ENCODE measurements at places on chromosomes 12 and 14.

- DNase-seq = no peak
Observed at GRCh38 chr12:93198086-93198485, 179.6 kb upstream of the NUDT4 start.

GRCh38 chr12:27271206-27271605, 27.1 kb downstream of the STK38L start:
- DNase-seq = no peak

DNA sequence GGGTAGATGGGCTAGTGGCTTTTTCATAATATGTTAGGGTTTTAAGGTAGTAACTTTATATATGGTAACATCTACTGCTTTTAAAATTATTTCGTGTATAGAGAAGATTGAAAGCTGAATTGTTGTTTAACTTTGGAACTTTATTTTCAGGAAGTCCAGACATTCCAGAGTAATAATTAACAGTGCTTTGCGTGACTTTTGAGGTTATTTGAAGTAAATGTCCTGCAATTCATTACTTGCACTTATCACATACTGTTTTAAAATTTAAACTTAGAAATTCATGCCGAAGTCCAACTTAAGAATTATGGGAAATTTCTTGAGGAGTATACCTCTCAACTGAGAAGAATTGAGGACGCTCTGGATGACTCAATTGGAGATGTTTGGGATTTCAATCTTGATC, 3.3 kb downstream of the WASHC4 start:
- no peak for DNase-seq

- DNase-seq = no peak
Observed at GRCh38 chr12:28308891-28309290, 118.6 kb downstream of the CCDC91 start.

- no peak for DNase-seq
Observed at GRCh38 chr14:49636866-49637265, 1.8 kb upstream of the DNAAF2 start.

DNA sequence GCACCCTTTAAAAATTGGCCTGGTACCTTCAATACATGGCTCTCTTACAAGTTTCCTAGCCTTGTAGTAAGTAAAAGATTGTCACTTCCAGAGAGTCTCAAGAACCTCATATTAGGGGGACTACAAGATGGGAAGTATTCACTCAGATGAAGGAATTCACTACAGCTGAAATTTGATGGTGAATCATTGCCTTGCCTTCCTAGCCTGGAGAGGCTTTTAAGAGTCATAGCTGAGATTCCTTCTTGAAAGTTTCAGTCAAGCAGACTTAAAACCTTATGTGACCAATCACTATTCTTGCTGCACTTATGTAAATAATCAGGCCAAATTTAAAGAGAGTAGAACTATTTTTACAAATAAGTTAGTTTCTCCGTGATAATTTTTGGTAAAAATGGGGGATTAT, 451.6 kb downstream of the TRHDE start:
- no peak for DNase-seq

DNA sequence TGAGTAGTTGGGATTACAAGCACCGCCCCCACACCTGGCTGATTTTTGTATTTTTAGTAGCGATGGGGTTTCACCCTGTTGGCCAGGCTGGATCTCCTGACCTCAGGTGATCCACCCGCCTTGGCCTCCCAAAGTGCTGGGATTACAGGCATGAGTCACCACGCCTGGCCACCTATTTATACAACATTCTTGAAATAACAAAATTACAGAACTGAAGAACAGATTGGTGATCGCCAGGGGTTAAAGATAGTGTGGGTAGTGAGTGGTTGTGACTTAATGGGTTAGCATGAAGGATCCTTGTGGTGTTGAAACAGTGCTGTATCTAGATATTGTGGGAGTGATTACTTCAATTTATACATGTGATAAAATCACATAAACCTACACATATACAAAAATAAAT, 7.4 kb downstream of the GLIPR1L1 start:
- DNase-seq = no peak

DNA sequence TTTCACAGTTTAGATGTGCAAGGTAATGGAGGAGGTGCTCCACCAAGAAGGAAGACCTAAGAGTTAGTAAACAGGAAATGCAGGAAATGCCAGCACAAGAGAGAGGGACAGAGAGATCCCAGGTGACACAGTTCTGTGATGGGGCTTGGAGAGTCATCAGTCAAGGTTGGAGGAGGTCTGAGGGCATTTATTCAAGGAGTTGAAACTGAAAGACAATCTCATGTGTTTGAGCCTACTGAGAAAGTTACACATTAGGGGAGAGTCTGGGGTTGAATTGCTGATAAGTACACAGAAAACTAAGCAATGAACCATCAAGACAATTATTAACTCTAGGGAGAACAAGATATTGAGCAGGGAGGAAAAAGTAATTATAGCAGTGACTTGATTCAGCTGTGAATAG, 138.5 kb downstream of the ANO6 start:
- DNase-seq = no peak

DNA sequence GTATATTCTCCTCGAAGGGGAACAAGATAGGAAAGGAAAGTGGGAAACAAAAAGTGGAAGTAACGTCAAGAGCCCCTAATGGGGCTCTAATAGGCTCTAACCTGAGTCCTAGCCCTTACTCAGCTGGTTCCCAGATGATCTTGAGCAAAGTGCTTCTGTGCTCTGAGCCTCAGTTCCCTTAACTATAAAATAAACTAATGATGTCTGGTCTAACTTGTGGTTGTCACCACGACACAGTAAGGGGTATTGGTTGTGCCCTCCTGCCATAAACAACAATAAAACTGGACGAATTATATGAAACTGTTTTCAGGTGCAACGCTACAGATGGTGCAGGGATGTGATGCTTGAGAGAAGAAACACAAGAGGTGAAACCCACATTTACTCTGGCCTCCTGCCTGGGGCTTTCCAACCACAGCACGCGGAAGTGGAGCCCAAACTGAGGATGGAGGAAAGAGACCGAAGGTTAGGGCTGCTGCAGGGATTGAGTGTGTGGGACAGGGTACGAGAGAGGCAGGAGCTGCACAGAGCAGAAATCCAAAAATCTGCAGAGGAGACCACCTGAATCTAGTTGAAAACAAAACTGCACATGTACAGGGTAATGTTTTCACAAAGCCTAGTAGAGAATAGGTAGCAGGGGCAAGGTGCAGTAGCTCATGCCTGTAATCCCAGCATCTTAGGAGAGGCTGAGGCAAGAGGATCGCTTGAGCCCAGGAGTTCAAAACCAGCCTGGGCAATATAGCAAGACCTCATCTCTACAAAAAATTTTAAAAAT, 45.6 kb upstream of the BCL2L14 start:
- DNase-seq = peak; percentile 24

GRCh38 chr14:98819867-98820206, 452.2 kb downstream of the BCL11B start:
- DNase-seq = no peak

GRCh38 chr14:96398921-96399320, 7.0 kb downstream of the AK7 start:
- no peak for DNase-seq

DNA sequence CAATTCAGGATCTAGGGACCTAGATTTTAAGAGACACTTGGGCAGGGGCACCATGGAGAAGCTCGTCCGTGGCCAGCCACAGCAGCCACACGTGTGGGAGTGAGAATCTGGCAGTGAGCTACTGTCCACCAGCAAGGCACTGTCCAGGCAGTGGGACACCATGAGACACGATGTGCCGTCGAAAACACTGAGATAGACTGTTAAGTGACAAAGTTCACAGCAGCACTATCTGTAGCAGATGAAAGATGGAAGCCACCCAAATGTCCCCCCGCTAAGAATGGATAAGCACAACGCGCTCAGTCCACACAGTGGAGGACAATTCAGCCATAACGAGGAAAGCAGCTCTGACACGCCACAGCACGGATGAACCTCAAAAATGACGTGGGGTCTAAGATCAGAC, 19.7 kb downstream of the RILPL1 start:
- no peak for DNase-seq

DNA sequence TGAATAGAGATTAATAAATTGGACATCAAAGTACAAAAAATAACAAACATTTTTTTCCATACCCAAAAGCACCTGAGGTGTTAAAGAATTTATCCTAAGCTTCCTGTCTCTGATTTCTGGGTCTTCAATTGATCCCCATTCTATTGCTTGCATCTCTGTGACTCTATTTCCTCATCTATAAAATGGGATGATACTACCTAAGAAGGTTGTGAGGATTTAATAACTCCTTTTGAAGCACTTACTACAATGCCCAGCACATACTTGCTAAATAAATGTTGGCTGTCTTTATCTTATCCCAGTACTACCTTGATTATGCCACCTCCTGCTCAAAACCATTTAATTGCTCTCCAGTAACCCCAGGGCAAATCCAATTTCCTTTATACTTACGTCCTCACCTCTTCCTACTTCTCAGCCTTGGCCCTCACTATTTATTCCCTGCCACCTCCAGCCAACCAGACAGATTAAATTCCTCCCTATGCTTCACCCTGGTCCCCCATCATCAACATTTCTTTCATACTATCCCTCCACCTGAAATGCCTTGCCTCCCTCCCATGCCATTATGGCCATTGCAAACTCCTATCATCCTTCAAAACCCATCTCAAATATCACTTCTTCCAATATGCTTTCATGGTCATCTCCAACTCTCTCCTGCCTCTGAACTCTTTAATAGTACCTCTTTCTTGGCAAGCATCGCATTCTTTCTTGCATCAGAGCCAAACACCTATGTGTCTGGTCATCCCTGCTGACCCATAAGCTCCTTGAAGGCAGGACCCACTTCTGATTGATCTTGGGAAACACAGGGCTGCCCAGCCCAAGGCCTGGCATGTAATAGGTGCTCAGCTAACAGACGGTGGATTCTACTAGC, 7.9 kb upstream of the ASIC1 start:
- no peak for DNase-seq

- no peak for DNase-seq
Observed at GRCh38 chr12:59408431-59408830, 187.4 kb upstream of the SLC16A7 start.

- DNase-seq = no peak
Observed at GRCh38 chr12:18897823-18898222, 159.9 kb downstream of the CAPZA3 start.

DNA sequence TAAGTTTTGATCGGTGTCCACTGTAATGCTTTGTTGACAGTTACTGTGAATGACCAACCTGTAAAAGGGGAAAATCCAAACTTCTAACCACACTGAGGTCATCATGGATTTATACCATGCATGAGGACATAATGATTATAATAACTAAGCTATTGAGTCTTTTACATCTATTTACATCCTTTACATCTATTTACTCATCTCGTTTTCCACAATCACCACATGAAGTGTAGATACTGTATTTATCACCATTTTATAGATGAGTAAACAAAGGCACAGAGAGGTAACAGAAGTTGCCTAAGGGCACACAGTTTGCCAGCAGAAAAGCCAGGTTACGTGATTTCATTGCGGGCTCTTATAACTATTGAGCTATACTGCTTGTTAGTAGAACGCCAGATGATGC, 27.9 kb upstream of the EID3 start:
- DNase-seq = no peak

- DNase-seq = no peak
Observed at GRCh38 chr12:32824596-32824995, 68.9 kb upstream of the YARS2 start.

DNA sequence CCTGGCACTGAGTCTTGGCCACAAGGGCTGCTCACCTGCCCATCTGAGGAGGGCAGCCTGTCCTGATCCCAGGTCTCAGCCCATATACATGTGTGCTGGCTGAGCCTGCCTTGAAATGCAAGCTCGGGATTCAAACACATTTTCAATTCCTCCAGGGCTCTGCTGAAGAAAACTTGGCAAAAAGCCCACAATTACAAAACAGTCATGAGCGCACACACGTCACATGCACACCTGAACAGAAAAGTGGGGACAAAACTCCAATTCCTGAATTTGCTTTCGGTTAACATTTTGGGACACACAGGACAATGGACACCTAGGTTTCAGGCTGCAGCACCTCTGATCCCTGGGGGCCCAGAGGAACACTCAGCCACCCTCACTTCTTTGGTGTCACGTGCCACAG, 113.9 kb downstream of the RBM19 start:
- no peak for DNase-seq

DNA sequence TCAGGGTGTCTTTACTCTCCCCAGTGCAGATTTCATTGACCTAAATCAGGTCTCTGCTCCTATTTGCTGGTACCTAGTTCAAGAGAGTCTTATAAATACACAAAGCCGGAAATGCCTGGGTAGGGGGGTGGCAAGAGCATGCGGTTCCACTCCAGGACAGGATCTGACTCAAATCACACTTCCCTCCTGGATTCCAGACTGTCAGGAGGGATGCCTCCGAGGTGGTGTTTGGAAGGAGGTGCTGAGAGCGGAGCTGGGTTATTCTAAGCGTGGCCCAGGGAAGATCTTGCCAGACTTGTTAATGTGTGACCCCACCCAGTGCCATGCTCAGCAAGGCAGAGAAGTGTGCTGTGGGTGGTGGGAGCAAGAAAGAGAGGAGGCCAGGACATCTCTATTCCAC, 49.8 kb downstream of the B4GALNT3 start:
- no peak for DNase-seq

All from activated CD8-positive, alpha-beta T cell treated with anti-CD3 and anti-CD28 coated beads for 36 hours (primary cell).